Activated CD8-positive, alpha-beta memory T cell treated with anti-CD3 and anti-CD28 coated beads for 24 hours (primary cell): ENCODE measurements at places on chromosomes 12 and 14.

GRCh38 chr12:101655393-101655792 is 42.0 kb upstream of the CHPT1 start:
- DNase-seq = no peak

GRCh38 chr14:73789989-73790581 is 61.5 kb upstream of the PTGR2 start:
- DNase-seq = no peak

GRCh38 chr12:62598846-62599245 is 132.2 kb downstream of the MON2 start:
- no peak for DNase-seq

DNA sequence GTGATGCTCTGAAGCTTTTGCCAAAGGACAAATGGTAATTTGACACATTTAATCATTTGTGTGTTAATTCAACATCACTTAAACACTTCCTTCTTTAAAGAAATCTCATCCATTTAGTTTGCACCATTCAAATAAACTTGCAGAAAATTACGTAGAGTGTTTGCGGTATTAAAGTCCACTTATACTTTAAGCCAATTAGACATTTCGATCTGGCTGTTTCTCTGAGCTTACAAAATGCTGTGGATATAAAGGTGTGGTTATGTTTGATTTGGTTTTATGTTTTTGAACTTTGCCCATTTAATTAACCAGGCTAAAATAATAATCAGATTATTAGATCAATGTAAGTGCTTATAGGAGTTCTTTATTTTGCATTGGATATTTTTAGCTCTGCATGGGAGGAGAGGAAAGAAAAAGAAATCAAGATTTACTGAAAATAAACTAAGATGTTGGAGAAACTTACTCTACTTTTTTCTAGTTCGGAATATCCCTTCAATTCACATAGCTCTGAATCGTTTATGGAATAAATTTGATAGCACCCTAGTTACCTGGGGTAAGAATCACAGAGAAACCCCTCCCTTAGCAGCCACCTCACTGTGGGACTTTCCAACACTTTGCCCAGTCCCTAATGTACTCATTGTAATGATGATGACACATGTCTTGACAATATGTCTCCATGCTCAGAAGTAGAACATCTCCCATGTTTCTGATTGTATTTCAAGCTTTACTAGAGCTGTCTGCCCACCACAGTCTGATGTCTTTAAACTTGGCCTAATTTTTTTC is 268.0 kb downstream of the BTG1 start:
- no peak for DNase-seq

DNA sequence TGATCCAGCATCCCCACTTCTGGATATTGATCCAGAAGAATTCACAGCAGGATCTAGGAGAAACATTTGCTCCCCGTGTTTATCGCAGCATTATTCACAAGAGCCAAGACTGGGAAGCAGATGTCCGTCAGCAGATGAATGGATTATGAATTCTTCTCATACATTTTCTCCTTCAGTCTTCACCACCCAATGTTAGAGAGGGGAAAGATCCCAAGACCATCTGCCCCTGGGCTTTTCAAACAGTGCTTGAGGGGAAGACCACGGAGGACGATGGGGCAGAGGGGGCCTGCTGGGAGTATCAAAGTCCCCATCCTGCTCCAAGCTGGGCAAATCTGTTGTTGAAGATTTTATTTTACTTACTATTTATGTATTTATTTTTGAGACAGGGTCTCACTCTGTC is 41.1 kb downstream of the SERPINA3 start:
- peak; percentile 3 for DNase-seq

GRCh38 chr12:40946612-40947194 is 241.4 kb upstream of the PDZRN4 start:
- no peak for DNase-seq

GRCh38 chr12:119674560-119674959 is 6.6 kb downstream of the PRKAB1 start:
- no peak for DNase-seq

- DNase-seq = no peak
These were observed 319.2 kb upstream of the DDHD1 start for GRCh38 chr14:53472306-53472705.

DNA sequence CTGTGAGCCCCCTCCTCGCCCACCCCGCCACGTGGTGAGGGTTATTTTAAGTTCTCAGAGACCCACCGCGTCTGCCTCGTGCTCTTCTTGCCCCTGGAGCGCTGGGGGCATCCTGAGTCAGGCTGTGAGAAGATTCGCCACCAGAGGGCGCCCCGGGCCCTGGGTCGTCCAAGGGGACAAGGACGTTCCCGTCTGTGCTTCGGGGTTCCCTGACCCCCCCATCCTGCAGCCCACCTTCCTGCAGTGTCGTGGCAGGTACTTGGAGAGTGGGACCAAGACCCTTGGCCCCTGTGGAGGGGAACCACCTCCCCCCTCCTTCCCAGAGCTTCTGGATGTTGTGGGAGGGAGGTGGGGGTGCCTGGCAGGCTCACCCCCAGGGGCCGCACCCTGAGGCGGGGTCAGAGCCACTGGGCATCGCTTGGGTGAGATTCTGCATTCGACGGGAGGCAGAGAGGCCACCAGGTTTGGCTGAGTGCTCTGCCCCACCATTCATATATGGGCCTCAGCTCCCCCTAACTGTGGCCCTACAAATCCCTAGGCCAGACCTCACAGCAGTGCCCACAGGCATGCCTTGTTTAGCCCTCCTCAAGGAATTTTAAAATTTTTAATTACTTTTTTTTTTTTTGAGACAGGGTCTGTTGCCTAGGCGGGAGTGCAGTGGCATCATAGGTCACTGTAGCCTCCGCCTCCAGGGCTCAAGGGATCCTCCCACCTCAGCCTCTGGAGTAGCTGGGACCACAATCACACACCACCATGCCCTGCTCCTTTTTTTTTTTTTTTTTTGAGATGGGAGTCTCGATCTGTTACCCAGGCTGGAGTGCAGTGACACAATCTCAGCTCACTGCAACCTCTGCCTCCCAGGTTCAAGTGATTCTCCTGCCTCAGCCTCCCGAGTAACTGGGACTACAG is 17.0 kb downstream of the RHOF start:
- DNase-seq = peak; percentile 99

GRCh38 chr12:52403561-52403960 is 2.6 kb downstream of the KRT82 start:
- no peak for DNase-seq

GRCh38 chr12:107126796-107127481 is 33.6 kb upstream of the CRY1 start:
- DNase-seq = no peak

DNA sequence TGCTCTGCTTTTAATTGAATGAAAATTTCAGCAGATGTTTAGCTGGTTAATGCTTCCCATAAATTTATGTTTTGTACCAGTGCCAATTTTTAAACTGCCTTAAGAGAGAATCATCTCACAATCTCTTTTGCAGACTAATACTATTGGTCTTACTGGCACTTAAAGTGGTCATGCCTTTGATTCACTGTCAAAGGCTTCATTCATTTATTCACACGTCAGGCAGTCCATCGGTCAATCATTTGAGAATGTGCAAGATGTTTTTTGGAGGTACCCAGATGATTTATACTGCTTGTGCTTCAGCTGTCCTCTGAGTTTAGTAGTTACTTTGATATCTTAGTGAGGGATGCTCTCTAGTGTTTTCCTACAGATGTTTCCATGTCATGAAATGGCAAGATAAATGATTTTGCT is 83.4 kb downstream of the NAV3 start:
- DNase-seq = no peak

DNA sequence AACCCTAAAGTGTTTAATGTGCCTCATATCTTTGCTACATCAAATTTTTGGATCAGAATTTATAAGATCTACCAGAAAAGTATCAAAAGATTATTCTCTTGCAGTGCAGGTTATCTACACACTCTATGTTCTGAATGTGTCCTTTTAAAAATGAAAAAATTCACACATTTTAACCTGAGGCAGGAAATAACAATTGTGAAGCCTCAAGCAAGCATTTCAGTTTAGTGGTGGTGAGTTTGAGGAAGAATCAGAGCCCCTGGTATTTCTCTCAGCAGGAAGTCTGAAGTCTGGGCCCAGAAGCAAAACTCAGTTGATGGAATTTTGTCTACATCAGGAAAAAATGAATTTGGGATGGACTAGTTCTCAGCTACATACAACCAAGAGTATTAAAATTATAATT is 137.0 kb upstream of the PZP start:
- DNase-seq = no peak

DNA sequence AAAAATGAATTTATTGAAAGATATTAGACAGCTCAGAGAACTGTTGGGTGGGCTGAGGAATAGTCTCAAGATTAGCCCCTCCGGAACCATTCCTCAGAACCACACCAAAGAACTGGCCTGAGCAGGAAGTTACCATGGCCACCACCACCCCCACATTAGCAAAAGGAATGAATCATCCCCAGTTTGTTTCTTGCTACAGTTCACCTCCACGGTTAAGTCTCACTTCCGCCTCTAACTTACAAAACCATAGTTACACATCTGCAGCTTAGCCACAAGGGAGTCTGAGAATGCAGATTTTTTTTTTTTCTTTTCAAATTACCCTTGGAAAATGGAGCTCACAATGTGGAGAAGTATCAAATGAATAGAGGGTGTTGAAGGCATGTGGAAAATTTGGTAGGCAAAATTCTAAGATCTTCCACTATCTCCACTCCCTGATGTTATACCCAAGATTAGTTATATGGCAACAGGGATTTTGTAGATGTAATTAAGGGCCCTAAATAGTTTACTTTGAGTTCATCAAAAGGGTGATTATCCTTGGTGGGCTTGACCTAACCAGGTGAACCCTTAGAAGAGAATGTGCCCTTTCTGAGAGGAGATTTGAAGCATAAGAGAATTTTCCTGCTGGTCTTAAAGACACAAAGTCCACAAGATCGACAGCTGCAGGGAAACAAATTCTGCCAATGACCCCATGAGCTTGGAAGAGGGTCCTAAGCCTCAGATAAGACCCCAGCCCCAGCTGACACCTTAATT is 129.8 kb upstream of the KRR1 start:
- DNase-seq = peak; percentile 66

- no peak for DNase-seq
These were observed 14.5 kb upstream of the WDR89 start for GRCh38 chr14:63656194-63656593.

DNA sequence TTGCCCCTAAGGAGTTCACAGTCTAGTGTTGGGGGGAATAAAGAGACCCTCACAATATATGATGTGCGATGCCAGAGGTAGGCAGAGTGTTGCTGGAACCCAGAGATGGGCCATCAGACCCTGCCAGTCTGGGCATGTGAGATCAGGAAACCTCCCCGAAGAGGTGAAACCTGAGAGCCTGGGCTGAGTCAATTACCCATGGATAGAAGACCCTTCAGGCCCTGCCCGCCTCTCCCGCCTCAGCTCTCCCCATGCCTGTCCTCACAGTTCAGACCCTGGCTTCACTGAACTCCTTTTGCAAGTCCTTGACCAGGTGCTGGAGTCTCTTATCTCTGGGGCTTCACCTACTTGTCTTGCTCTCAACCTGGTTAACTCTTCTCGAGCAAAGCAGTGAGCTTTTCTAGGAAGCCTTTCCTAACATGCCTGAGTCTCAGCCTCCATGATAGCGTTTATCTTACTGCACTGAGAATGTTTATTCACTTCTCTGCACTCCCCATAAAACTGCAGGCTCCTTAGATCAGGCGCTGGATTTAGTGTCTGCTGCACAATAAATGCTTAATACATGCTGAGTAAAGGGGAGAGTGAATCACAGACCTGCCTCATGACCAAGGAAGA is 19.6 kb downstream of the ALDH1L2 start:
- DNase-seq = no peak
